Dermis microvascular lymphatic vessel endothelial cell (primary cell): ENCODE measurements at places on chromosomes 7 and 10. TPM values are rescaled to one million over a fixed set of nuclear protein-coding genes. Genes with fewer than 3 reads are reported as not detected.

The FRMD4A gene
- total RNA-seq = 16.3 and 19.0 TPM in 2 replicates

The FZD8 gene
- total RNA-seq = 11.8 and 31.7 TPM in 2 replicates

The IGF2BP3 gene
- total RNA-seq = 4.3 and 12.3 TPM in 2 replicates

The INHBA gene
- 0.51 and 1.3 TPM in 2 replicates for total RNA-seq

The NPC1L1 gene
- total RNA-seq = not detected in 2 replicates

The TMEM130 gene
- total RNA-seq = not detected in 2 replicates

The GIMAP6 gene
- 169 and 251 TPM in 2 replicates for total RNA-seq

The MRLN gene
- total RNA-seq = not detected in 2 replicates

The SGCE gene
- 59.6 and 85.8 TPM in 2 replicates for total RNA-seq

The EPHA1 gene
- under 0.01 TPM in 1 of 2 replicates, not detected in the other for total RNA-seq

The TDRD1 gene
- total RNA-seq = not detected in 2 replicates

The LRRC17 gene
- 0.77 and 0.89 TPM in 2 replicates for total RNA-seq

The FAM237B gene
- not detected in 2 replicates for total RNA-seq

The METTL27 gene
- 0.90 and 1.0 TPM in 2 replicates for total RNA-seq

The AS3MT gene
- total RNA-seq = 0.64 and 0.76 TPM in 2 replicates

The C10orf90 gene
- total RNA-seq = not detected in 2 replicates

The SLC29A4 gene
- 0.64 and 2.1 TPM in 2 replicates for total RNA-seq

The XRCC2 gene
- total RNA-seq = 2.0 and 3.7 TPM in 2 replicates

The ZNF33A gene
- 14.5 and 18.2 TPM in 2 replicates for total RNA-seq

The NUTM2A gene
- total RNA-seq = 0.13 and 0.51 TPM in 2 replicates

The LBX1 gene
- total RNA-seq = not detected in 2 replicates

The CFAP46 gene
- 0.76 and 1.2 TPM in 2 replicates for total RNA-seq

The AKR1E2 gene
- total RNA-seq = 8.6 and 16.6 TPM in 2 replicates

The SLC39A12 gene
- total RNA-seq = under 0.01 TPM in 1 of 2 replicates, not detected in the other

The ITGB8 gene
- 2.2 and 5.1 TPM in 2 replicates for total RNA-seq

The ENTPD1 gene
- 5.3 and 6.2 TPM in 2 replicates for total RNA-seq

The VWDE gene
- total RNA-seq = under 0.01 TPM in 2 replicates

The KLF14 gene
- total RNA-seq = not detected in 2 replicates
